Suppressor macrophage (primary cell): ENCODE measurements at places on chromosomes 1 and 21.

DNA sequence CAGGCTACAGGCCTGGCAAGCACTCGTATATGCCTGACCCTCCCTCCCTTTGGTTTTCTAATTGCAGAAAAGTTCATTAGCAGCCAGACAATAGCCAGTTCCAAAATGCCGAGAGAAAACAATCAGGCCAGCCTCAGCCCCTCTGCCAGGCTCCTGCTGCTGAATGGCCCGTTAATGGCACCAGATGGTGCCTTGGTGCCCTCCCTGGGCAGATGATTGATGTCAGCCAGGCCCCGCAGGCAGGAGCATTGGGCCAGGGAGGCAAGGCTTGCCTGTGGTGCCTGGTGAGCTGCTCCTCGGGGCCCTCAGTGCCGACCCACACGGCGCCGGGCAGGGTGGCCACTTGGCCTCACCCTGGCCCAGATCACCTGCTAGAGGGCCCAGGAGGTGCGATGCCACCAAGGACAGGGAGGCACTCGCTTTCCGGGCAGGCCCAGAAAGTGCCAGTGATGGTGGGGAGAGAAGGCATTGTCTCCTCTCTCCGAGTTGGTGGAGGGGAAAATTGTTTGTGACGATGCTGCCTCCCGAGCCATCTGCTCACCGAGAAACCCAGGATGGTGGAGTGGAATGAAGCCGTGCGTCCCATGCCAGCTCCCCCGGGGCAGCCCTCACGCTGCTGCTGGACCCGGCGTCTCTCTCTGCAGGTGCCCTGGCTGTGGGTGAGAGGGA is 28.1 kb downstream of the QSOX1 start:
- DNase-seq: no peak

- no peak for DNase-seq
Measured at GRCh38 chr1:76481672-76482071, 385.6 kb upstream of the ST6GALNAC5 start.

- no peak for DNase-seq
Measured at GRCh38 chr1:12075195-12076114, 12.4 kb downstream of the TNFRSF8 start.

DNA sequence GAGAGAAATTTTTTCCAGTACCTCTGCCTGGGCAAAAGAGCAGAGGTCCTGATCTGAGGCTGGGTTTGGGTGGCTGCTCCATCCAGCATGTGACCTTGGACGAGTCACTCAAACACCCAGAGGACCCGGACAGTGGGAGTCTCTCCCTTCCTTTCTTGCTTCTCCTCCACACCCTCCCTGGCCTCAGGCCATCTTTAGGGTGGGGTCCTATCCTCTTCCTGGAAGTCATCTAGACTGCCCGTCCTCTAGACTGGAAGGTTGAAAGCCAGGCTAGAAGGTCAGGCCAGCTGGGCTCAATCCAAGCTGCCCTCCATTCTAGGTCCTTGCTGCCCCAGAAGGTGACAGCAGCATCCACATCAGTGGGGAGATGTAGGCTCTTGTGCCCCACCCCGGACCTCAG is 599.5 kb downstream of the MATN1 start:
- no peak for DNase-seq

GRCh38 chr1:6259491-6260362 is 1.2 kb downstream of the GPR153 start:
- peak; percentile 95 for DNase-seq

- no peak for DNase-seq
Measured at GRCh38 chr1:53984726-53985125, 33.3 kb downstream of the LDLRAD1 start.

DNA sequence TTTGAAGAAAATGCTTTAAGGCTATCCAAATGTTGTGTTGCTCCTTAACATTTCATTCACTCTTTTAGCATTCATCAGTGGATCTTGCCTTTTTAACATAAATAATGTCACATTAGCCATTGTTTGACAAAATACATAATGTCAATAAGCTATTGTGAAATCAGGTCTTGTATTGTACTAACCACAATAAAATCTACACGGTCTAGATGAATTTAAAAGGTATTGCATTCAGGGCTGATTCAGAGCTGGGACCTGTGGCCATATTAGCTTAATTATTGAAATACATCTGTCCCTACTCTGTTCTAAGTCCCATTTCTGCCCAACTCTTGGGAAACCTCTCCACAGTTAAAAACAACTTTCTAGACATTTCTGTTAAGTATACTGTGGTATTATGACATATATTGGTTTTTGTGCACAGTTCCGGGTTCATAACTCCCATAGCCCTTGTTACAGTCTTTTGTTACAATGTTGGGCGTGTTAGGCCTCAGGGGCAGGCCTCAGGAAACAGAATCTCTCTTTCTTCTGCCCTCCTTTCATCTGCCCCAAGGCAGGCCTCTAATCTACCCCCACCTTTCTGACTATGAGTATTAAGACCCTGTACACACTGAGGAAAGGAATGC is 44.7 kb upstream of the CITED4 start:
- DNase-seq: peak; percentile 34

- DNase-seq: no peak
Measured at GRCh38 chr1:169488157-169488556, 2.4 kb upstream of the SLC19A2 start.

- DNase-seq: no peak
Measured at GRCh38 chr1:28801461-28801860, 10.5 kb upstream of the OPRD1 start.

DNA sequence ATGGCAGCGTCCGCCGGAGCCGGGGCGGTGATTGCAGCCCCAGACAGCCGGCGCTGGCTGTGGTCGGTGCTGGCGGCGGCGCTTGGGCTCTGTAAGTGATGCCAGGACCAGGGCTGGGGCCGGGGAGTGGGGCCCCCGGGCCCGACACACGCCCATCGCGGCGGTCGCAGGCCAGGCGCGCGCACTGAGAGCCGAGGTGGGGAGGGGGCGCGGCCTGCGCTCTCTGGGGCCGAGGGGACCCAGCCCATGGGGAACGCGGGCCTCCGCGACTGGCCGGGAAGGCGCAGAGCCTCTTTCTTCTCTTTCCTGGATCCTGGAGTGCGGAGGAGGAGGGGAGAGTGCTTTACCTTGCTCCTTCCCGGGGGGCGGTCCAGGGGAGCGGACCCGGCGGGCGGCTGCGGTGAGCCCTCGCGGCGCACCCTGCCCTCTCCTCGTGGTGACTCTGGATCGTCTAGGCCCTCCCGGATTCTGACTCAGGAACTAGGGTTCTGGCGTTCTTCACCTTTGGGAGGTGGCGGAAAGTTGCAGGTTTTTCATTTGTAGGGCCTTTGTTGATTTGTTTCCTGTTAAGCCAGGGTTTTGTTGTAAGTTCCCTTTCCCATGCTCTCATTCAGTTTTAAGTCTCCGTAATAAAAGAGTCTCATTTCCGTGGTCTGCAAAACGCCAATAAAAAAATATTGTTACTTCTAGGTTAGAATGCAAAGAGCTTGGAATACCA is 529 bp downstream of the MPZL1 start:
- DNase-seq: peak; percentile 19

GRCh38 chr1:236148470-236148845 is 6.1 kb downstream of the GPR137B start:
- DNase-seq: peak; percentile 31

DNA sequence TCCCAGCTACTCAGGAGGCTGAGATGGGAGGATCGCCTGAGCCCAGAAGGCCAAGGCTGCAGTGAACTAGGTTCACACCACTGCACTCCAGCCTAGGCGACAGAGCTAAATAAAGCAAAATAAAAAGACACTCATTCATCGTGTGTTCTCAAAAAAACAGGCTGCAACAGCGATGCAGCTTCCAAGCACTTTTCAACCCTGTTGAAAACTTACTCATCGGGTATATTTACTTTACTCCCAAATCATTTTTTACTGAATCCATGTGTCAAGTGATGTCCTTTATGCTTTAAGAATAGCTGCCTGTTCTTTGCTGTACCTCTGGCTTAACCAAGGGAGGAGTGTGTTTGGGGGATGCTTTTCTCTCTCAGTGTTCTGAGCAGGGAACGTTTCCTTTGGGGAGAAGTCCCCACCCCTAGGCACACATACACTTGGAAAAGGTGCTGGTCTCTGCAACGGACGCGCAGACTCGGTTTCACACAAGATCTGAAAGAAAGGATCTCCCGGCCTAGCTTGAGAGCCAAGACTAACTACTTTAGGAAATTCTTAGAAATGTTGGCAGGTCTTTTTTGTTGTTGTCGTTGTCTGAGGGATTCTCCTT is 1.4 kb downstream of the MAP1LC3C start:
- DNase-seq: no peak
